ENCODE measurements at places on chromosomes 7 and 10.

DNA sequence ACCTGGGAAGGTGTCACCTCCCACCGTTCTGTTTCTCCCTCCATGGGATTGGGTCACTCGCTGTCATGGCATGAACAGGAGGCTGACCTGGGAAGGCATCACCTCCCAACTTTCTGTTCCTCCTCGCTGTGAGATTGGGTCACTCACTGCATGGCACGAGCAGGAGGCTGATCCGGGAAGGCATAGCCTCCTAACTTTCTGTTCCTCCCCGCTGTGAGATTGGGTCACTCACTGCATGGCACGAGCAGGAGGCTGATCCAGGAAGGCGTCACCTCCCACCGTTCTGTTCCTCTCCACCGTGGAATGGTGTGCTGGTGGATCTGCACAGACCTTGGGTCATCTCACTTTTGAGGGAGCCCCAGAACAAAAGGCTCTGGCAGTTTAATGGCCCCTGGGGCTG lies 239.2 kb upstream of the PRKCQ start:
- DNase-seq = no peak

DNA sequence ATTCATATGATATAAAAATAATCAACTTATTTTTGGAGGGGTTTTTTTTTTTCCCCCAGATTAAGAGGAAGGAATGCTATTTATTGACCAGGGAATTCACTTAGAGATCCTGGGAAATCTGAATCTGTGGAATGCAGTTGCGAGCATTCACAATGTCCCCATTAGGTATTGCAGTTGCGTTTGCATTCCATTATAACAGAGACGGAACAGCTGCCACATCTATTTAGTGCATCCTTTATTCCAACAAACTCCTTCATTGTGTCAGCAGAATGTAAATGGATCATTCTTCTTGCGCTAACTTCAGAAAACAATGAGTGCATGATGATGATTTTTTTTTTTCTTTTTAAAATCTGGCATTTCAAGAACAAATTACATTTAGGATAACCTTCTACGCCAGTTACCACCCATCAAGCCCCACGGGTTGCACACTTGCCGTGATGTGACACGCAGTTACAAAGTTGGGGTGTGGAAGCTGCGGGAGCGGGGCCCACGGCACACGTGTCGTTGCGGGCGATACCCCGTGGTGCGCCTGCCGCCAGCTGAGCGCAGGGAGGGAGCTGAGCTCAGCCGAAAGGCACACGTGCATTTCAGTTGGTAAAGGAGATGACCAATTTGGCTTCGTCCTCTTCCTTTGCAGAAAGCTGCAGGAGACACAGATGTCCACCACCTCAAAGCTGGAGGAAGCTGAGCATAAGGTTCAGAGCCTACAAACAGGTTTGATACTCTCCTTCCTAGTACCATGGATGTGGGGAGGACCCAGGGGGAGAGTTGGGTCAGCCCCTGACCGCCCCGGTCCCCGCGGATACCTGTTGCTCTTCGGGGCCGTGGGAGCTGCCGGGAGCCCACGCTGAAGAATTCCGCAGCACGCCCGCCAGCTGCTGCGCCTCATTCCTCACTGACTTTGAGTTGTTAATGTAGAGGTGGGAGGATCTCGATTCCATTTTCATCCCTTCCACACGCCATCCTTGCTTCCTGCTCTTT lies 175.3 kb upstream of the SH2B2 start:
- no peak for DNase-seq

DNA sequence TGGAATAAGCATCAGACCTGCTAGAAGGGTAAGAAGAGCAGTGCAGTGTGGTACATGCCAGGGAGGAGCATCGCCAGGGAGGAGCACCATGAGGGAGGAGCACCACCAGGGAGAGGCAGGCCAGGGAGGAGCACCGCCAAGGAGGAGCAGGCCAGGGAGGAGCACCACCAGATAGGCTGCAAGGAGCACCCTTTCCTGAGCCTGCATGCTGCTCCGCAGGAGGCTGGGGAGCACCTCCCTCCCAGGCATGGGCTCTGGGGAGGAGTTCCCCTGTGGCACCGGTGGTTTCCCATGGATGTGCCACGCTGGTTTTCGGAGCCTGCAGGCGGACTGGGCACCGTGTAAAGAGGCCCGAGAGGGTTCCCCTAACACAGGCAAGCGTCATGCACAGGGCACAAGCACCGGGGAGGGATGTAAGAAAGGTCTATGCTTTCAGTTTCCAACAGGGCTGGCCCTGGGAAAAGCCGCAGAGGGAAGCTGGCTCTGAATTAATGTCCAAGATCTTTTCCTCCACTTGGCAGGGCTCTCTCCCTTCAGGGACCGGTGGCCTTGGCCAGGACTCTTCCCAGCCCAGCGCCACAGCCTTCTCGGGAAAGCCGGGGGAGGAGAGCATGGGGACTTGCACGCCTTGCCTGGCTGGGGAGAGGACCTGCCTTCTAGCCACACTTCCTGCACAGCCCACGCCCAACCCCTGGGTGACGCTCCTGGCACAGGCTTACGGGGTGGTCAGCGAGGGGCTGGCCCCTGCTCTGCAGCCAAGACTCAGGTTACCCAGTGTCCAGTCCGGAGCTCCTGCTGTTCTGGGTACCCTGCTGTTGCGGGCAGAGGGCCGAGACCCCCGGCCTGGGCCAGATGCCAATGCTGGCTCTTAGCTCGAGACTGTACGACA lies 11.5 kb upstream of the GPER1 start:
- no peak for DNase-seq

- DNase-seq = no peak
These were observed 9.0 kb downstream of the SFRP5 start for GRCh38 chr10:97762816-97763215.

DNA sequence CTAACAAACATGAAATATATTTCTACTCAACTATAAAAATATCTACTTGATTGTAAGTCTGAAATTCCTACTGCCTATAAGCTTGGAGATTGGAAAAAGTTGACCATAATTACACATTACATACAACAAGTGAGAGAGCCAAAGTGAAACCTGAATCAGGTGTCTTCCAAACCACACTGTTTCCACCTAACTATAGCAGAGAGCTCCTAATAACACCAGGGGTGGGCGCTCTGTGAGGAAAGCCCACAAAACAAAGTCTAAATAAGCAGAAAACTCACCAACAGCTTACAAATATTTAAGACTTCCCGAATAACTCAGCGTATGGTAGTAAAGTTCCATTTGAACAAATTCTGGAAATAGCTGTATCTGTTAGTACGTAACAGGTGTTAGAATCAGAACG lies 119.9 kb downstream of the GPR37 start:
- DNase-seq = no peak

DNA sequence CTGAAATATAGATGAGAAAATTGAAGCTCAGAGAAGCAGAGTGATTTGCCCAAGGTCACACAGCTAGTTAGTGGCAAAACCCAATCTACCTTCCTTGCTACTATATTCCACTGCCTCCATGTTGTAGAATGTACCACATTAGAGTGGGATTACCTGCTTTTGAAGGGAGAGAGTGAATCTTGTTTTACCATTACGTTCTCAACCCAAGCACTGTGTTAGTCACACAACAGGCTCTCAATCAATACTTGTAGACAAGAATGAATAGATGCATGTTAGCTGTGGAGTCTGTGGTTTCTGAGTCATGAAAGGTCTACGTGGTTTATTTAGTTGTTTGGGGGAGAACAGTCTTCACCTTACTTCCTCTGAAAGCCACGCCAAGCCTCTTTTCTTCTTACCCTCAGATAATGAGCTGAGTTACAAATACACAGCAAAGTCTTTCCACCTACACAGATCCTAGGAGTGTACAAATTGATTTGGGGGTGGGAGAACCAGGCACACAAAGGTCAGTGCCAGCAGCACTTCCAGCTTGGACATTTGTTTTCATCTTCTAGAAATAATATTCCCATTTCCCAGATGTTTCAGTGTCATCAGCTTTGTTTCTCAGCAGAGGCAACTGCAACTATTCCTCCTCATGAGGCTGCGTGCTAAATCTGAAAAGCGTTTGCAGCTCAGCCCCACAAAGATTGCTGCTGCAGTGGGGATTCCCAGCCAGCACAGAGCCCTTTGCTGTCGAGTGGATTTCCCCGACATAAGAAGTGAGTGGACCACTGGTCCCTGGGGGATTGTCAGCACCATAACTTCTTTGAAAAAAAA lies 71.5 kb upstream of the ADO start:
- no peak for DNase-seq

GRCh38 chr10:18608596-18608995 lies 42.8 kb downstream of the NSUN6 start:
- no peak for DNase-seq

GRCh38 chr10:109947111-109947920 lies 24.0 kb upstream of the XPNPEP1 start:
- no peak for DNase-seq

DNA sequence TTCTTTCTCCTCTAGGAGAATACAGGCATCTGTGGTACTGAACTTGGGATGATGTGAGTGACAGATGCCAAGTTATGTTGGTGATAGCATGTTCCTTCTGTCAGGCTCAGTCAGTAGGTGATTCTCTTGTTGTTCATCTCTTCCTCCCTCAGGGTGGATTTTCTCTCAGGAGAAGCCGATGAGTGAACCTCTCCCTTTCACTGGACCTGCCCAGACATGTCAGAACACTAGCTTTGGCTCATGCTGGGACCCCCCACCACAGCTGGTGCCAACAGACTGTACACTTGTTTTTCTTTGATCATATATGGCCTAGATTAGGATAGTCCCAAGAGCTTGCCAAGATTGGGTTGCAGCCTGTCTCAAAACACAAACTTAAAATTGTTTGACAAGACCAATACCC lies 129.4 kb downstream of the BMPER start:
- no peak for DNase-seq

DNA sequence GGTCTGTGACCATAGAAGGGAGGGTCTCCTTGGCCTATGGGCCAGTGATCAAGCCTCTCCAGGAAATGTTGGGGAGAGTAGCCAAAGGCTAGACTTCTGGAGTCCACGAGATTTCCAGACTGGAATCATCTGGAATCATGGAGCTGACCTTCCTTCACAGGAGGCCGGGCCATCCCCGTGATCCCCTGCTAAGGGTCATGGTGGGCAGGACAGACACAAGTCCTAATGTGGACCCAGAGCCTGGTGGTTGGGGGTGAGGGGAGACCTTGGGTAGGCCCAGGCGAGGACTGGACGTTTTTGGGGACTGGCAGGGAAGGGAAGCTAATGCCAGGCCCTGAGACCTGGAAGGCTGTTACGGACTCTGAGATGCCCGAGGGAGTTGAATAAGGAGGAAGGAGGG lies 9.8 kb upstream of the GRID1 start:
- no peak for DNase-seq

DNA sequence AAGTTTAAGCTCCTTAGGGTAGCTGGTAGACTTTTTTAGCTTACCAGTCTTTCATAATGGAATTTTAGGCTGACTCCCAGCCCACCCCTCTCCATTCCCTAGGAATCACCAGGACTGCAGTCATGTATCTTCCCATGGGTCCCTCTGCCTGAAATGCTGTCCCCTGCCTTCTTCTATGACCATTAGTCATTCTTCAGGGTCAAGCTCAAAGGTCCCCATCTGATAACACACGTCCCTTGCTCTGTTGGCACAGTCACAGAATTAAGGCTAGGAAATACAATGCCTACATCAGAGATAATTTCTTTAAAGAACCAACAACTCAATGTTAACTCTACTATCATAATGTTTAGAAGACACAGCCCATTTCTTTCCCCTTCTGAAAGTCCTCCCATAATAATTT lies 140.6 kb downstream of the RAPGEF5 start:
- no peak for DNase-seq

DNA sequence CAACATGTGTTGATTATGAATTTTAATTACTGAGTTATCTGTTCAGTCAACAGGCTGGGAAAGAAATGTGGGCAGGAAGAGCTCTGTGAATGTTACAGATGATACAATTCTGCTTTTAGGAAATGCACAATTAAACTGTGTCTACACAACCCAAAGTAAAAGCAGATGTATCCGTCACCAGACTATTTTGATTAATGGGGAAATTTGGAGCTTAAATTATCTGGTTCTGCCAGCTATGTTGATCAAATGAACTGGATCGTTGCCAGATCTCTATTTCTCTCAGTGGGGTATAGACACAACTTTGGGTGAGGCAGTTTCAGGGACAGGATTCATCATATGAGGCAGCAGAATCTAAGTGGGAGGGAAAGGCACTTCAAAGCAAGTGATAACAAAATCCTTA lies 136.5 kb downstream of the NEUROD6 start:
- no peak for DNase-seq

DNA sequence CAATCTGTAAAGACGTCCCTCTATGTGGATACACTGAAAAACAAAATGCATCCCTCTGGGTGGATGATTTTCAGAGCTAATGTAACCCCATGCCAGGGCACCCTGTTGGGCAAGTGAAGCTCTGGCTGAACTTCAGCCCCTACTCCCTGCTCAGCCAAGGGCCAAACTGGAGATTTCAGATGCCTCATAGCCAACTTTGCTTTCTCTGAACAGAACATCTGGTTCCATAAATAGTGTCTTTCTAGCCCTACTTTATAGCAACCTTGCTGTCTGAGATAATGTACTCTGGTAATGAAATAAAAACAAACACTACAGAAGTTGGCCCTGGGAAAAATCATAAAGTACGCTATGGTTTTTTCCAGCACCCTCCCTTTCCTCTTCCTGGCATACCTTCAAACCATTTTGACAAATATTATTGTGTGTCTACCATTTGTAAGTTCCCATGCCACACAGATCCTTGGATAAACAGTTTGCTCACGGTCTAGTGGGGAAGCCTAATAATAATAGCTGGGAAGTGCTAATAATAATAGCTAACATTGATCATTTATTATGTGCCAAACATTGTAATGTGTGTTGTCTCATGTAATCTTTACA lies 3.4 kb downstream of the ENTPD1 start:
- no peak for DNase-seq

DNA sequence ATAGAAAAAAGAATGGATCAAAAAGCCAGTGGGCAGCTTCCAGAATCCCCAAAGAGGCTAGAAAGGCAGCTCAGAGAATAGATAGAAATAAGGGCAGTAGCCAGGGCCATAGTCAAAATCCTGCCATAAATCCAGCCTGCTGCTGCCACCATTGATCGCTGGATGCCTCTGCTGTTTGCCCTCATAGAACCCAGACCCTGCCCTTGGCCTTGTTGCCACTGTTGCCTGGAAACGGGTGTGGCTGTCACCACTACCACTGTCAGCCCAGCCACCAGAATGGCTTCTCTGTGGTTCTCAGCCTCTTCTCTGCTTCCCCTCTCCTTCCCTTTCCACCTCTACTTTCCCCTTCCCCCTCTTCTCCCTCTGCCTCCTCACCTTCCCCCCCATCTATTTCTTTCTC lies 57.8 kb downstream of the HHEX start:
- DNase-seq = no peak

DNA sequence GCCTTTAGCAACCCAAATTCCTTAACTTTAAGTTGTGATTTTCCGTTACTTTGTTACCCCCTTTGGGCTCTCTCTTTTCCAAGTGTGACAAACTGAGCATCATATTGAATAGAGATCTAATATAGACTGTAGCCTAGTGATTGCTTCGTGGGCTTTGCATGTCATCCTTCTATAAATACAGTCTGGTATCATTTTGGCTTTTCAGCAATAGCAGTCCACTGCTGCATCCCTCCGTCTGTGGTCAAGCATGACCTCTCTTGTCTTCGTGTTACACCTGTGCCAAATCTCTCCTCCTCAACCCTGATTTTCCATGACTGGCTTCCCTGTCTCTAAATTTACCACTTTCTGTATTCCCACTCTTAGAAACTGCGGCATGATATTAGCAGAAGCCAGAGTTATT lies 53.8 kb upstream of the AGK start:
- no peak for DNase-seq

- no peak for DNase-seq
These were observed 2.4 kb downstream of the UBE2H start for GRCh38 chr7:129950191-129950932.
